ENCODE measurements at places on chromosomes 11 and 22. TPM values are rescaled to one million over a fixed set of nuclear protein-coding genes. Genes with fewer than 3 reads are reported as not detected.

DNA sequence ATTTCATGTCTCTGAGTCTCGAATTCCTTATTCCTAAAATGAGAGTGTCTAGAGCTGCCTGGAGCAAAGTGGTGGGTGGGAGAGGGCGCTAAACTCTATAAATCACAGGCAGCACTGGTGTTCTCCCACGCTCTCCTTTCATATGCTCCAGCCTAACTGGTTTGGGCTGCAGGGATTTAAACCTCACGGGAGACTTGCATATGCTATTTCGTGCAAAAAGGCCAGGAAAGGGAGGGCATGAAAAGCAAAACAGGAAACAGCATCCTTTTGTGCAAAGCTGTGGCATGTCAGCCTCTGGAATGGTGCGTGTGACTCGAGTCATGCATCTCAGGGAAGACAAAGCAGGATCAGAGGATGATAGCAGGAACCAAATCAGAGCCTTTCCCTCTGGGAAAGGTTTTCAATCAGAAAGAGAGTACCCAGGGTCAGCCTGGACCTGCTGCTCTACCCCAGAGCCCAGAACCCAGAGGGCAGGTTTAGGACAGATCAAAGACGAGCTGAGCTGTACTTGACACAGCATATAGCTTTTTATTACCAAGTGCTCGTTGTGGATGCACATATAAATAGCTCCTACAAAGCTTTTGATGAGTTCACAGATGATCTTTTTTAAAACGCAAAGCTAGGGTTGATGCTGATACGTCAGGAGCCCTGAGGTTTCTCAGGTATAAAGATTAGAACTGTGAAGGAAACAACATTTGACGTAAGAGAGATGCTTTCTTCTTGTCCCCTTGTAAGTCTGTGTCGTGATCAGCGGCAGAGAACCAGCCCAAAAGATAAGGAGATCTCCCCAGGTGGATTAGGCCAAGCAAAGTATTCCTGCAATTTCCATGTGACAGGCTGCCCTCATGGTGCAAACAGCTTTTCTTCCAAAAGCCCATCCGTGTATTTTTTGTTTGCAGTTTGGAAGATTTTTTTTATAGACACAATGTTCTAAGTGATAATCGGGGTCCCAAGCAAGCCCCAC, 46.2 kb upstream of the YWHAH start:
- no peak overlapping the region for H3K27ac ChIP-seq
- no peaks in the 10 kb centered on the region for H3K4me1 ChIP-seq
- DNase-seq: no peak
- H3K4me3 ChIP-seq: no peak overlapping the region
- H3K27me3 ChIP-seq: no peaks in the 10 kb centered on the region

- DNase-seq: no peak
- H3K4me1 ChIP-seq: peaks cover 6% of the 10 kb centered on the region
- no peaks in the 10 kb centered on the region for H3K27me3 ChIP-seq
These were observed 45.7 kb downstream of the RPUSD4 start for GRCh38 chr11:126165757-126166156.

- H3K27ac ChIP-seq: no peak overlapping the region
- no peaks in the 10 kb centered on the region for H3K36me3 ChIP-seq
- no peak overlapping the region for H3K4me3 ChIP-seq
- DNase-seq: no peak
These were observed 36.4 kb downstream of the DEPDC5 start for GRCh38 chr22:31790240-31790639.

- no peak overlapping the region for H3K4me3 ChIP-seq
- H3K27me3 ChIP-seq: no peaks in the 10 kb centered on the region
- H3K4me1 ChIP-seq: no peaks in the 10 kb centered on the region
These were observed 121.9 kb upstream of the OR9Q1 start for GRCh38 chr11:57901756-57902155.

GRCh38 chr11:1892116-1892515, 421 bp upstream of the PRR33 start:
- H3K27me3 ChIP-seq: no peaks in the 10 kb centered on the region
- no peaks in the 10 kb centered on the region for H3K36me3 ChIP-seq
- no peaks in the 10 kb centered on the region for H3K4me1 ChIP-seq
- H3K27ac ChIP-seq: no peak overlapping the region
- DNase-seq: no peak

DNA sequence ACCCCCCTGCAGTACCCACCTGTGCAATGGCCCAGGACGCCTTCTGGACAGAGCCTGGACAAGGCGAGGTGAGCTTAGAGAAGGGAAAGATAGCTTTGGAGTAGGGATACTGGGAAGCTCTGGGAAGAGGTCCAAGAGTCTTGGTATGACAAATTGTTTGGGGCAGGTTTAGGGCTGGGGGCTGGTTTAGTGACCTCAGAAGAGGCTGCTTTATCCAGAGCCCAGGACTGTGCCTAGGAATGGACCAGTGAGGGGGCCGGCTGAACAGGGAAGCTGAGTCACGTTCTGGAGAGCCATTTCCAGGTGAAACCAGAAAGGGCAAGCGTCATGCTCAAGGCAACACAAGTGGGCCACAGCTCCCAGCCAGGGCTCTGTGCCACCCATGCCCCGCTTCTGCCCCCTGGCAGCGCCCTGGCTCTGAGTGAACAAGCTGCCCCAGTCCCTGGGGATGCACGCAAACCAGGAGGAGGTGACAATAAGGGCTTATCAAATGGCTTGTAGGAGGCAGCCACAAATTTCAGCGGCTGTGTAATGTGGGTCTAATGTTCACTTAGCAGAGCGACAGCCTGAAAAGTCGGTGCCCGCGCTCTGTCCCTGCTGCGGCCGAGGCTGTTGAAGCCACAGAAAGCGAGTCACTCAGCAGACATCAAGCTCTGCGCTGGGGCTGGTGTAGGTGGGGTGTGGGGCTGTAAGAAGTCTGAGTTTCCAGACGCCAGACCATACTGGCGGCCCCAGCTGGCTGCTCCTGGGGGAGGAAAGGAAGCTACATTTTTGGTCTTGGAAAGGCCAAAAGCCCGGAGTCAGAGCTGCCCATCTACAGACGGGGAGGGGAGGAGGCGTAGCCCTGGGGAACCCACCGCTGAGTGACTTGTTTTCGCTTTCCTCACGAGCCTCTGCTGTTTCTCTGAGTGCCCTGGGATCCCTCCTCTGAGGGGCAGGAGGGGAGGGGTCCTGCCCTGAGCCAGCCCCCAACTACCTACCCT, 18.3 kb upstream of the SYT7 start:
- H3K4me3 ChIP-seq: no peak overlapping the region
- H3K27me3 ChIP-seq: no peaks in the 10 kb centered on the region
- H3K4me1 ChIP-seq: peaks cover 39% of the 10 kb centered on the region
- peak; percentile 28 for DNase-seq
- no peak overlapping the region for H3K27ac ChIP-seq
- no peaks in the 10 kb centered on the region for H3K36me3 ChIP-seq

DNA sequence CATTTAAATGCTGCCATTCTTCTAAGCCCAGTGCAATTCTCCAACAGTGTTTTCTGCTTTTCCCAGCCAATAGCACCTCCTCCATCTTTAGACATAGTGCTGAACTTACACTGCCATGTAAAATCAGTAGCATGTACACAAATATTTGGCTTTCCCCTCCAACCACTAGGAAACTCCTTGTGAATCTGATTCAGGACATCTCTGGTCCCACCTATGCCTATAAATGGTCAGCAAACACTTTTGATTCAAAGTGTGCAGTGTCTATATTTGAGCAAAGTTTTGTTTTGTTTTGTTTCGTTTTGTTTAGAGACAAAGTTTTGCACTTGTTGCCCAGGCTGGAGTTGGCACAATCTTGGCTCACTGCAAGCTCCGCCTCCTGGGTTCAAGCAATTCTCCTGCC, 24.8 kb downstream of the YPEL4 start:
- no peaks in the 10 kb centered on the region for H3K4me1 ChIP-seq
- DNase-seq: no peak
- H3K27ac ChIP-seq: no peak overlapping the region

DNA sequence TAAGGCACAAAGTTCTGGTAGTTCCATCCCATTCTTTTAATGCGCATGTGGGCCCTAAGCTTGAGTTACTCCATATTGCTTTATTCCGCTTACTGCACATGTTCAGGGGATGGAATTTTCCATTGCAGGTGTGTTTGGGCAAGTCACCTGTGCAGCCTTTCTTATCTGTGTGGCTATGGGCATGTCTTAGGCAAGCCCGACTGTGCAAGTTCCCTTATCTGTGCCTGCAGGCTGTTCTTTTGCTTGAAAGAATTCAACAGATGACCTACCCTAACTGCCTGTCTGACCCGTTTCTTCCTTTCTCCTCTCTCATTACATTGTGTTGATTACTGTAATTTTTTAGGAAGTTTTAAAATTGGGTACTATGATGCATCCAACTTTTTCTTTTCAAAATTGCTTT, 363.6 kb downstream of the TTC28 start:
- no peaks in the 10 kb centered on the region for H3K4me1 ChIP-seq
- H3K4me3 ChIP-seq: no peak overlapping the region
- H3K36me3 ChIP-seq: no peaks in the 10 kb centered on the region
- no peak overlapping the region for H3K27ac ChIP-seq
- no peak for DNase-seq

GRCh38 chr22:41891407-41891806, 23.5 kb downstream of the SHISA8 start:
- no peak for DNase-seq
- no peaks in the 10 kb centered on the region for H3K4me1 ChIP-seq
- peaks cover 47% of the 10 kb centered on the region for H3K36me3 ChIP-seq
- H3K4me3 ChIP-seq: no peak overlapping the region
- H3K27ac ChIP-seq: no peak overlapping the region

DNA sequence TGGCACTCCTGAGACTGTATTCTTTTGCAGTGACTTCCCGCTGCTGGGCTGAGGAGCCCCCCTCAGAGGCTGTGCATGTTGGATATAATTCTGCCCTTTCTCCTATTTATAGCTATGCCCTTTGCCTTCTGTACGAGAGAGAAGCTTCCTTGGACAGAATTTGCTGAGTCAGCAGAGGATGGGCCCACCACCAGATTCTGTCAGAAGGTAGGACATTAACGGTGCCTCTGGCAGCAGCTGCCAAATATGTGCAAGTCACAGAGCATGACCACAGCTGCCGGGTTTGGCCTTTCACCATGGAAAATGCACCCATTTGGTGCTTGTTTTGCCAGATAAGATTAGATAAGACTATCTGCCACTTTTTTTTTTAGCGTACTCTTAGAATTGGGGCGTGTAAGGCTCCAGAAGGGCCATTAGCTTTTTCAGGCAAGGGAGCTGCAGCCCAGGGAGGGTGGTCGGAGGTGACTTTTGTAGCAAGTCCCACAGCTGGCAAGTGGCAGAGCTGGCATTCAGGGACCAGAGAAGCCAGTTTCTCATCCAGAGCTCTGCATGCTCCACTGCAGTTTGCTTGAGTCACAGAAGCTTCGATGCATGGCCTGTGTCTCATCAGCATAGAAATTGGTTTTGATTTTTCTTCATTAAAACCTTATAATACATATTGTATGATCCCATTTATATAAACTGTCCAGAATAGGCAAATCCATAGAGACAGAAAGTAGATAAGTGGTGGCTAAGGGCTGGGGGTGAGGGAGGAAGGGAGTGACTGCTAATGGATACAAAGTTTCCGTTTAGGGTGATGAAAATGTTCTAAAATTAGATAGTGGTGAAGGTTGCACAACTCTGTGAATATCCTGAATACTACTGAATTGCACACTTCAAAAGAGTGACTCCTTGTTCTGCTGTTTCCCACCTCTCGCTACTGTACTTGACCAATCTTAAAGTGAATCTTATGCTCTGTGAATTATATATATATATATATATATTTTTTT, 15.8 kb downstream of the UPB1 start:
- H3K36me3 ChIP-seq: no peaks in the 10 kb centered on the region
- peak; percentile 70 for DNase-seq
- no peaks in the 10 kb centered on the region for H3K27me3 ChIP-seq
- H3K4me3 ChIP-seq: no peak overlapping the region
- H3K27ac ChIP-seq: peak overlapping the region; percentile 50

- no peak overlapping the region for H3K27ac ChIP-seq
- no peaks in the 10 kb centered on the region for H3K27me3 ChIP-seq
- H3K4me1 ChIP-seq: no peaks in the 10 kb centered on the region
- no peak overlapping the region for H3K4me3 ChIP-seq
- no peak for DNase-seq
These were observed 1508.9 kb downstream of the BRD1 start for GRCh38 chr22:48318575-48319320.

GRCh38 chr11:3942160-3942955, 86.9 kb downstream of the STIM1 start:
- DNase-seq: no peak
- H3K27ac ChIP-seq: peak overlapping the region; percentile 39
- H3K36me3 ChIP-seq: no peaks in the 10 kb centered on the region

Gene SPON1
- 7.3 TPM for total RNA-seq

Gene CBX7
- 88.0 TPM for total RNA-seq

Gene CD44
- 164 TPM for total RNA-seq

Gene DNAJB7
- 0.44 TPM for total RNA-seq

Gene C1QTNF5
- 22.9 TPM for total RNA-seq

Gene TPBGL
- 0.67 TPM for total RNA-seq

Gene A4GALT
- total RNA-seq: 19.5 TPM

Gene ASPHD2
- total RNA-seq: 2.4 TPM

Gene SYT9
- total RNA-seq: 1.7 TPM

All from thyroid gland (tissue), 4 donors.